ENCODE measurements at places on chromosomes 1 and 21.

DNA sequence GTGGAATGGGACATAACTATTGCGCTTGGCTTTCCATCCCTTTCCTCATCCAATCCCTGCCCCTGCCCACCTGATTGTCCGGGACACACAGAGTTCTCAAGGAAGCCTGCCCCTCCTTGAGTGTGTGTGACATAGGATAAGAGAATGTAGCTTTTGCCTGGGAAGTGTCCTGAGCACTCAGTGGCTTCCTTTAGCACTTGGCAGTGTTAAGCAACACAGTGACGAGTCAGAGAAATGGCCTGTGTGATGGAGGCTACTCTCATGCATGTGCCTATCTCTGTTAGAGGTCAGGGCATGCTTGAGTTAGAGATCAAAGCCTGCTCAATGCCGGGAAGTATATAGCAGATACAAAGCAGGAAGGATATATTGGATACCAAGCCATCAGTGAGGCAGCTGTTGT is 289.5 kb downstream of the SIPA1L2 start:
- no peak for DNase-seq

DNA sequence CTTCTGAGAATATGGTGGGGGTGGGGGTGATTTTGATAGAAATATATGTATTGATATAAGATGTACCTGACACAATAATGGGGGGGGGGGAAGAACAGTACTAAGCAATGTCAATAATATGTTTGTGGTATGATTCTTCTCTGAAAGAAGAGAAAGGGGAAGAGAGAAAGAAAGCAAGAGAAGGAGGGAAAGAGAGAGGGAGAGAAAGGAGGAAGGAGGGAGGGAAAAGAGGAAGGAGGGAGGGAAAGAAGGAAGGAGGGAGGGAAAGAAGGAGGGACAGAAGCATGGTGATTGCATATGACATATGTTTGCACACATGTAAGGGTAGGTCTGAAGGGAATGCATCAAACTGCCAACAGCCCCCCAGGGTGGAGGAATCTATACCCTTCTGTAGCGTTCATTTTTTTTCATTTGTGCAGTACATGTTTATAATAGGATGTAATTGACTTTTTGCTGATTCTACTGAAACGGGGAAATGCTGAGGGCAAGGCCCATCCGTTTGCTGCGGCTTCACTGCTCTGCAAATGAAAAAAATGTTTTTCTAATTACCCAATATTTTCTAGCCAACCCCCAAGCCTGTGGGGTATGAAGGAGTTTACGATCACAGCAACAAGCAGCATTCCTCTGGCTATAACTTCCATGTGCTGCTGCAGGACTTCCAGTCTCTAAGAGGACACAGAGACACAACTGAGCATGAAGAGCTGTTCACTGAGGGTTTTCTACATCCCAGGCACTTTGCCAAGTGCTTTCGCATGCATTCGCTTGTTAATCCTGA is 119.3 kb upstream of the ZC3H12A start:
- DNase-seq, result no peak

DNA sequence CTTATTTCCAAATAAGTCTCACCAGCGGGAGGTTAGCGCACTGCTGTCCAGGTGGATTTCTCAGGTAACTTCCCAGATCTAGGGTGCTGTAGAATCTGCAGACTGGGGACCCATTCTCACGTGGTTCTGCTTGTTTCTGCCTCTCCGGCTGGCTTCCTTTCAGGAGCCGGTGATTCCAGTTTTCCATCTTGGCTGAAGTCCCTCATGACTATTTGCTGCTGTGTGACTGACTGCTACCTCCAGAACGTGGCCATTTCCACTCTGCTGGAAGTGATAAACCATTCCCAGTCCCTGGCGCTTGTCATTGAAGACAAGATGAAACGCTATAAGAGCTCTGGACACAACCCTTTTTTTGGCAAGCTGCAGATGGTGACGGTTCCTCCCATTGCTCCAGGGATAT is 76.0 kb downstream of the DOP1B start:
- peak; percentile 21 for DNase-seq

DNA sequence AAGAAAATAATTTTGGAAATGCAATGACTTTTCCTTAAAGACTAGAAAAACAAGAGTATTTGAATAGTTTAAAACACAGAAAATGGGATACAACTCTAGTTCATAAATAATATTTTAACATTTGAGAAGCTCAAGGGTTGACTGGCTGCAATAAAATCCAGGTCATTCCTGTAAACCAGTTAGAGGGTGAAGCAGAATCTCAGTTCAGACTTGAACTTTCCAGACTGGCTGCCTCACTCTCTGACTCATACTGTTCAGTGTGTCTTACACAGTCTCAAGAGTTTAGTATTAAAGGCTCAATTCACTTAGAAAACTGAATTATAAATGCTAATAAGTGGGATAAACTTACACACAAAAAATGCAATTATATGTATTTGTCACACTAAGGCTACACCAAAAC is 89.9 kb downstream of the RAVER2 start:
- no peak for DNase-seq

DNA sequence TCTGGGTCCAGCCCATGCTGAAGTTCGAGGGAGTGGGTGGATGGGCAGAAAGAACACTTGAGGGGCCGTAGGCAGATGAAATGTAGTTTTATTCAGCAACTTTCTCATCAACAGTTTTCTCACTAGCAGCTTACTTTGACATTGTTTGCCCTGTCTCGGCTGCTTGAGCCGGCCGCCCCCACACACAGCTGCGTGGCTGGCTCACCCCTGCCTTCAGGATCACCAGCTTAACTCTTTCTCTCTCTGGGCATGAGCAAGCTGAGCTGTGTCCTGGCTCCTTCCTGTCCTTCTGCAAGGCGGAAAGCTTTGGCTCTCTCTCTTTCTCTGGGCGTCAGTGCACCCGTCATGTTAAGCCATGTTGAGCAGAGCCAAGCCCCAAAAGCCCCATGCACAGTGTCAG is 104.4 kb upstream of the GNG12 start:
- DNase-seq, result no peak

- DNase-seq, result no peak
Observed at GRCh38 chr1:57966751-57967406, 543.0 kb upstream of the DAB1 start.

GRCh38 chr21:35478161-35479064 is 429.3 kb upstream of the RUNX1 start:
- no peak for DNase-seq

- no peak for DNase-seq
Observed at GRCh38 chr1:214808845-214809460, 206.0 kb downstream of the CENPF start.

DNA sequence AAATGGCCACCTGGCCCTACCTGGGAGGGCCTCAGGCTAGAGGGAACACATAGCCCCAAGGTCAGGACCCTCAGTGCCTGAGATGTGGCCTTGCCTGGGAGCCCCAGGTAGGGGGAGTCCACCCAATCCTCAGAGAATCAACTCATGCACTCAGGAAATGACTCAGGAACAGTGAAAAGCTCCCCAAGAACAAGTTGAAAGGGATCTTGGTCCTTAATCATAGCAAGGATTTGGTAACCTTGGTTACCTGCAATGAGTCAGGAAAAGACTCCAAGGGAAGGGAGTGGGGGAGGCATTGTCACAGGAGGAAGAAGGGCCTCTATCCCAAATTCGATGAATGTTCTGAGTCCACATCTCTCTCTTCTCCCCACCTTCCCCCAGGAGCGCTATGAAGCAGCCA is 17.0 kb downstream of the MAP7D1 start:
- no peak for DNase-seq

DNA sequence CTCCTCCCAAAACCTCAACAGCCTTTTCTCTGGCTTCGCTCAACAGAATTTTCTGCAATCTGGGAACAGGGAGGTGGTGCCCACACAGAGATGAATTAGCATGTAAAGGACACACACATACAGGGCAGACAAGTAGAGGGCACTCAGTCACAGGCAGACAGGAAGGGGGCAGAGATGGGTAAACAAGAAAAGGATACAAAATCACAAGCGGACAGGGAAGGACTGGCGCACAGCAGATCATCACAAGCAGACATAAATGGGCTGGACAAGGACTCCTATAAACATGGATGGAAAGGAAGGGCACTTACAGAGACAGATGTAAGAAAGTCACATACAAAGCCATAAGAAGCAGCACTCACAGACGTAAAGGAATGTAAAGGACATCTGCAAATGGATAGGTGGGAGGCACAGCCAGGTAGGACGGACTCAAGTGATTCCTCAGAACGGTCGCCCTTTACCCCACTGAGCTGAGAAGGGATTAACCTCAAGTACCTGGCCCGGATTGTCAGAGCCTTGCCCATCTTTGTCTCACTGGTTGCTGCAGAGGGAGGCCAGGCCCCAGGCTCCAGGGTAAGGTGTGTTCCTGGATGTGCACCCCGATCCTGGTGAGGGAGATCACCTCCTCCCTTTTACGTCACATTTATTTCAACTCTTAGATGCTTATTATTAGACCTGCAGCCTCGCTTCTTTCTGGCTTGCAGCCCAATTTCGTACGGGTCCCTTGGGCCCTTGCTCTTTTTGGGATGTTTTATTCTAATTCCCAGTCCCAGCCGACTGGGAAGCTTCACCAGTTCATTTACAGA is 836 bp upstream of the PRCC start:
- DNase-seq, result no peak

GRCh38 chr1:55039342-55040082 is at the start of gene PCSK9:
TSS of gene PCSK9 (plus strand) at chr1:55039548. CDS start at chr1:55039838, 290 bp downstream.
- DNase-seq, result no peak

- DNase-seq, result no peak
Observed at GRCh38 chr1:187067160-187067559, 238.4 kb downstream of the PLA2G4A start.

DNA sequence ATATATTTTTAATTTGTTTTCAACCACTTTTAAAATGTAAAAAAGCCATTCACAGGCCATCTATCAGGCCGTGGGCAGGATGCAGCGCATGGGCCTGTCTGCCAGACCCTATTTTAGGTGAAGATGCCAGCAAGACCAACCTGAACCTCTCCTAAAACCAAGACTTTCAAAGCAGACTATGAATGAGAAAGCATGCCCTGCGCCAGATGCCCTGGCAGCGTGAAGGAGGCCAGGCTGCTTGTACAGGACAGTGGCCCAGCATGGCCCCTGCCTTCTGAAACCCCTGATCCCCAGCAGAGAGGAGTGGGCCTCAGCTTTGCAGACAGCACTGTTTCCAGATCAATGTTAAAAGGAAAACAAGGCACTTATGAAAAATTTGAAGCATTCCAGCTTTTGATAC is 31.6 kb downstream of the WDR4 start:
- DNase-seq, result no peak

- no peak for DNase-seq
Observed at GRCh38 chr1:34790985-34791384, 1.8 kb upstream of the GJA4 start.

DNA sequence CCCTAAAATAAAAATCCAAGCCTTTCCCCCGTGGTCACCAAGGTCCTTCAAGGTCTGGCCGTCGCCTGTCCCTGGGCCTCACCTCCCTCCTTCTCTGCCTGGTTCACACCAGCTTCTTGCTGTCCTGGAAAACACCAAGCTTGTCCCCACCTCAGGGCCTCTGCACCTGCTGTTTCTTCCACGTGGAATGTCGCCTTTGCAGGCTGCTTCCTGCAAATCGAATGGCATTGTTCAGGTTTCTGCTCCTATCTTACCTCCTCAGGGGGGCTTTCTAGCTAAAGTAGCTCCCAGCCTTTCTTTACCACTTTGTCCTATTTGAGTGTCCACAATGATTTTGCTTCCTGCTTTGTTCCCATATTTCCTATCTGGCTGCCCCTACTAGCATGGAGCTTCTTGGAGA is 3.3 kb upstream of the CASZ1 start:
- DNase-seq, result no peak

DNA sequence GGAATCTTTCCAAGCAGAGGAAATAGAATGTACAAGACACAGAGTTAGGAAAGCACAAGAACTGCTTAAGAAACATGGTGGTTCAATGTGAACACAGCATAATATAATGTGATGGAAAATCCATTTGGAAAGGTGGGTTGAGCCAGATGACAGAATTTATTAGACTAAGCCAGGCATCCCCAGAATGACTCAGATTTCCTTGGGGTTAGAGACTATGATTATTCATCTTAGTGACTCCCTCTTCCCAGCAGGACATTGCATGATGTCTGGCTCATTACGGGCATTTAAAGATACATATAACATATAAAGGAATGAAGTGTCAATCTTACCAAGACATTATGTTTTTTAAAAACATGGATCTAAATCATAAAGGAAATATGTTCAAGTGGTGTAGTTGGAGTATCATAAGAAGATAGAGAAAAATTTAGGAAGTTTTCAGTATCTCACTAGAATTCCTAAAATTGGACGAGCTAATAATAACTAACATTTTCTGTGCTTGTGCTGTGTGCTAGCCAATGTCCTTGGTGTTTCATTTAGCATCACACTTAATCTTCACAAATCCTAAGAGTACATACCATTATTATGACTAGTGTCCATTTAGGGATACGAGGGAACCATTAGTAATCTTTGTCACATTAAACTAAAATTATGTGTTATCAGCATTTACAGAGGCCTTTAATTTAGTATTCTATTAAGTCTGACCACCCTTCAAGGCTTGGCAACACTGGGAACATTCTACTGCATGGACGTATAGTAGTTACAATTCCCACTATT is 41.0 kb upstream of the ST6GALNAC5 start:
- DNase-seq, result no peak

- no peak for DNase-seq
Observed at GRCh38 chr21:23127973-23128372, 2129.8 kb downstream of the NCAM2 start.

GRCh38 chr1:17561247-17561548 is 21.7 kb downstream of the ARHGEF10L start:
- no peak for DNase-seq

DNA sequence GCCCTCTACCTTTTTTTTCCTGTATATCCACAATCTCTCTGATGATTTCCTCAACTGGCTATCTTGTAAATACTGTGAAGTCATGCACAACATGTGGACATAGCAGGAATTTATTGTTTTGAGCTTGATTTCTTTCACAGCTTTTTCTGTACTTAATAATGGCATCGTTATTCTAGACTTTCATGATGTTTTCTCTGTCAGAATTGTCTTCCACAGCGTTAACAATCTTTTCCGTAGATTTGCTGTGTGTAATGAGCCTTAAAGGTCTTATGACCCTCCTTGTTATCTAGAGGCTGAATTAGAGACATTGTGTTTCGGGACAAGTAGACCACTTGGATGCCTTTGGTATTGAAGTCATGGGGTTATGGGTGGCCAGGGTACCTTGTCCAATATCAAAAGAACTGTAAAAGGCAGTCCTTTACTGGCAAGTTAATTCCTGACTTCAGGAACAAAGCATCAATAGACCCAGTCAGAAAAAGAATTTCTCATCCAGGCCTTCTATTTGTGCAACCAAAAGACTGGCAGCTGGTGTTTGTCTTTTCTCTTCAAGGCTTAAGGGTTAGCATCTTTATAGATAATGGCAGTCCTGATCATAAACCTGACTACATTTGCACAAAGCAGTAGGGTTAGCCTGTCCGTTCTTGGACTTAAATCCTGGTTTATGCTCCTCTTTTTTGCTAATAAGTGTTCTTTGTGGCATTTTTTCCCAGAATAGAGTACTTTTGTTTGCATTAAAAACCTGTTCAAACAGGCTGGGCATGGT is 30.1 kb upstream of the CHAF1B start:
- no peak for DNase-seq

DNA sequence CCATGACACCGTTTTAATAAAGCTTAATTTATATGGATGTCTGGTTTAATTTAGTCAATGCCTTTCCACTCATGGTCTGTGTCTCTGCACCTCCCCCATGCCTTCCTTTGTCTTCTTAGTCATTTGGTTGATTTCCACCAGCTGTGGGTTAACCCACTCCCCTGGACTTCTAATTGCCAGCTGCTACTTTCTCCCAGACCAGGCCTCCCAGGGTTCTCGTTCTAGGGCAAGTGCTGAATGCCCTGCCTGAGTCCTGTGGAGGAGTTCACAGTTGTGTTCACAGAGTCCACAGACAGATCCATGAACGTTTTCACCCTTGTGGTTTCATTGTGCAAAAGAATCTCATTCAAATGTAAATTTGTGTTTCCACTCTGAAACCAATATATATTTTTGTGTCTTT is 243.4 kb downstream of the NUF2 start:
- DNase-seq, result no peak

Data from cerebellar nuclear complex (tissue), 1 donor.